ENCODE measurements at places on chromosomes 2 and 18.

DNA sequence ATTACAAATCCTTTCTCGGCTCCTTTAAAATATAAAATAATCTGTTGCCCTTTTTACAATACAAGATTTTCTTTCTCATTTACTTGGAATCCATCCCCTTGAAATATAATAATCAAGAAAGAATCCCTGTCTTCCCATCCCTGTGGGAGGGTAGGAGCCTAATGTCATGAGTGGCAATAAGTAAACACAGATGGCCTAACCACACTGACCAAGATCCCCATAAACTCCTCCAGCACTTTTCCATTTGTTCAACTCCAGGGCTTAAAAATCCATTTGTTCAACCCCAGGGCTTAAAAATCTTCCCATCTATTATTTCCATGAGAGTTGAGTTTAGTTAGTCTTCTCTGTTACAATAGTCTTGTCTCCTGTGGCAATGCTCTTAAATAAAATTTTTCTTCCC lies 297.6 kb downstream of the CDH7 start:
- no peak for DNase-seq

- DNase-seq = no peak
These were observed 19.1 kb upstream of the KANSL1L start for GRCh38 chr2:210190345-210190744.

DNA sequence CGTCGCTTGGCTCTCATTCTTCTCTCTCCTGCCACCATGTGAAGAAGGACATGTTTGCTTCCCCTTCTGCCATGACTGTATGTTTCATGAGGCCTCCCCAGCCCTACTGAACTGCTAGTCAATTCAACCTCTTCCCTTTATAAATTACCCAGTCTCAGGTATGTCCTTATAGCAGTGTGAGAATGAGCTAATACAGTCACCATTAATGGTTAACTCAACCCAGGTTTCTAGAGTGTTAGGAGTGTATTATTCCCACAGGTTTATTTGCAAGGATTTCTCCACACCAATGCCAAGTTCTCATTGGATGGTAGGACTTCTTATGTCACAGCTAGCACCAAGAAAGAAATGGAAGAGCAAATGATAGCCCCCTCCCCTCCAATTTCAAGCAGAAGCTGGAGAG lies 71.9 kb downstream of the DYNAP start:
- DNase-seq = no peak

DNA sequence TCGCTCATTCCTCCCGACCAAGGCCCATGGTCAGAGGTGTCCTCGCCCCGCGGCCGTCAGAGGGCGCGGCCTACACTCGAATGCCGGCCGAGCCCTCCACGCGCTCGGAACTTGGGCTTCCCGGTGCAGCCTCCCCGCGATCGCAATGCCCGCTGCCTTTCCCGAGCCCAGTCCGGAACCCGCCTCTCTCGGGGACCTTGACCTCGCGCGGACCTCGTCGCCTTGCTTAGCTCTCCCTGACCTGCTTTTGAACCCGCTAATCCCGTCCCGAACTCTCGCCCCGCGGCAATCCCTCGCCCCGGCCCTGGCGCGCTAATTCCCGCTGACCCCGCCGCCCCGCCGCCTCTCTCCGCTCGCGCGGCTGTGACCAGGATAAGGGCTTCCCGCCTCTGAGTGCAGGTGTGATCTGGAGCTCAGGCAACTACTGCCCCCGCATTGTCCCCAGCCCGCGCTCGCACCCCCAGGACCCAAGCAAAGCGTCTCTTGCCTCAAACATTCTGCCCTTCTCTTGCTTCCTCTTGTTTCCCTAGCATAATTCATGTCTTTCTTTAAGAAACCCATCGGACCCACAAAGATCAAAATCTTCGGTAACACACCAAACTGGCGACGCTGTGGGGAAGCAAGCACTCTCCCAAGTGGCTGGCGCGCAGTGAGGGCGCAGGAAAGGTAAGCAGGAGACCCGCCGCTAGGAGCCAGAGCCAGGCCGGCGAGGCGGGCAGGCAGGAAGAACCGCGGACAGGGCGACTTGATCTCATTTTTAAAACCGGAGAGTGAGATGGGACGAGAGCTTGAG lies 46.6 kb upstream of the ATP6V1B1 start:
- no peak for DNase-seq

DNA sequence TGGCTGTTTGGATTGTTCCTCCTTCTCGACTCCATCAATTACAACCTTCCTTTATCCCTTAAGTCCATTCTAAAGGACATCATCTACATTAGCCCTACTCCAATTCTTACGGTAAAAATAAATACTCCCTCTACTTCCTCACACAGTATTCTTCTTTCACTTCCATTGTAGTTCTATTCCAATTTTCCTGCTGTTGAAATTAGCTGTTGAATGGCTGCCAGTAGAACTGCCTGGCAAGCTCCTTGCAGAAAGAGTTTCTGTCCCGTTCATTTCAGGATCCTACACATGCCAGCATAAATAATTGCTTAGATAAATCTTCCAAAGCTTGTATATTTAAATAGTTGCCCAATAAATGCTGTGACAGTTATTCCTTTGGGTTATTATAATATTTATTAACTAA lies 459.3 kb upstream of the TRIB2 start:
- DNase-seq = no peak

DNA sequence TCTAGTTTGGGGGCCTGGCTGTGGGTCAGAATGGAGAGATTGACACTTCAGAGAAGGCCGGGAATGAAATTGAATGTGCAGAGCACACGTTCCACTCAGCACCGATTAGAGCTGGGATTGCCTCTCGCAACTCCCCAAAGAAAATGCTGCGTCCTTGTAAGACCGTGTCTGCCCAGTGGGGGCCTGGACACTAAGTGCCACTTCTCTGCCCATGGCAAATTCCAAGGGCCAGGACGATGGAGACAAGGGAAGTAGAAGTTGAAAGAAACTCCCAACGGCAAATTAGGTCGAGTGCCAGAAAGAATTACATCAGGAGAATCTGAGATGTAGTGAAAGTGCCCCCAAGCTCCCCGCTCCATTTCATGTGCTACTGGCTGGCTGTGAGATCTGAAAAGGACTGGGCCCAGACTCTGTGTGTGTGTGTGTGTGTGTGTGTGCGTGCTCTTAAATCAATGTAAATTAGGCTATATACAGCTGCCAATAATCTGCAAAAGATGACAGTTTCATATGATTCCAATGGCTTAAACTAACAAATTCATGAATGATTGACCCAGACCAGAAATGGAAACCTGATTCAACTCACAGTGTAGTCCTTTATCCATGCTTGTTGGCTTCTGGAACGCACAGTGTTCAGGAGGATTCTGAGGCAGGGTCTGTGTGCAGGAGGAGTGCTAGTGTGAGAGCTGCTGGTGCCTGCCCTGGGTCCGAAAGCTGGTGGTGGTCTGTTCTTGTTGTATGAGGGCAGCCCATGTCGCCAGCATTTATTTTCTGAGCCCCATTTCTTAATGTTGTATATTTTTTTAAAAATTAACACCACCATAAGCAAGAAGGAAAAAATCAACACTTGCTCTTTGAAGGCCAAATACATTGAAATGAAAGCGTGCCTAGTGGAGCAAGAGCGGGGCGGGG lies 234.3 kb downstream of the AGAP1 start:
- DNase-seq = no peak

- DNase-seq = no peak
These were observed 394.1 kb upstream of the ATP5MC3 start for GRCh38 chr2:175575346-175576258.

- DNase-seq = no peak
These were observed 47.1 kb downstream of the LONRF2 start for GRCh38 chr2:100275200-100275589.

DNA sequence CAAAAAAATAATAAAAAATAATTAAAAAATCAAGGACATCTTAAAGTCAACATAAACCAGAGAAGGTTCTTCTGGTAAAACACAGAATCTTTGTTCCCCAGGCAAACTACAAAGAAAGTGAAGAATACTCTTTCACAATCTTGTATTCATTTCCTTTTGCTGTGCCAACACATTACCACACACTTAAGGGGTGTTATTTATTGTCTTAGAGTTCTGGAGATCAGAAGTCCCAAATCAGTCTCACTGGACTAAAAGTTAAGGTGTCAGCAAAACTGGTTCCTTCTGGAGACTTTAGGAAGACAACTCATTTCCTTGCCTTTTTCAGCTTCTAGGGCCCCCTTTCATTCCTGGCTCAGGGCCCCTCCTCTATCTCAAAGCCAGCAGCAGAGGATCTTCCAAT lies 12.2 kb upstream of the CAB39 start:
- DNase-seq = no peak

DNA sequence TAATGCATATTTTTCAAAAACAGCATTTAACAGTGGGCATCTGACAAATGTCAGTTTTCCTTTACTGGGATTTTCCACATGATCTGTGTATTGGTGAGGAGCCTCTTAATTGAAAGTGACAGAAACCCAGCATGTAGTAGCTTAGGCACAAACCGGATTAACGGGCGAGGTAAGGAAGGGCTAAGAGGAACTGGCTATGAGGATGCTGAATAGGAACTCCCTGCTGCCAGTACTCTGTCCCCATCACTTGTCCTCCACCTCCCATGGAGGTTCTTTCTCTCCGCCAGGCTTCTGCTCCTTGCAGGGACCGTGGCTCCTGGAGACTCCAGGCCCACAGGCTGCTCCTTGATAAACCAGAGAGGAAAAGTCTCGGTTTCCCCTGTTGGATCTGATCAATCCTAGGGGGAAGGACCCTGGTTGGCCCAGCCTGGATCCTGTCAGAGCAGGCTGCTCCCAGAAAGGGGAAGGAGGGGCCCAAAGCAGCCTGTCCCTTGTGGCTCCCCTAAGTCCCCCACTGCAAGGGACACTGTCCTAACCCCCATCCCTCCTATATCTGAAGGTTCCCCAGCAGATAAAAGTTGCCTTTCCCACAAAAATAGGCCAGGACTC lies 10.3 kb downstream of the TEX44 start:
- no peak for DNase-seq

DNA sequence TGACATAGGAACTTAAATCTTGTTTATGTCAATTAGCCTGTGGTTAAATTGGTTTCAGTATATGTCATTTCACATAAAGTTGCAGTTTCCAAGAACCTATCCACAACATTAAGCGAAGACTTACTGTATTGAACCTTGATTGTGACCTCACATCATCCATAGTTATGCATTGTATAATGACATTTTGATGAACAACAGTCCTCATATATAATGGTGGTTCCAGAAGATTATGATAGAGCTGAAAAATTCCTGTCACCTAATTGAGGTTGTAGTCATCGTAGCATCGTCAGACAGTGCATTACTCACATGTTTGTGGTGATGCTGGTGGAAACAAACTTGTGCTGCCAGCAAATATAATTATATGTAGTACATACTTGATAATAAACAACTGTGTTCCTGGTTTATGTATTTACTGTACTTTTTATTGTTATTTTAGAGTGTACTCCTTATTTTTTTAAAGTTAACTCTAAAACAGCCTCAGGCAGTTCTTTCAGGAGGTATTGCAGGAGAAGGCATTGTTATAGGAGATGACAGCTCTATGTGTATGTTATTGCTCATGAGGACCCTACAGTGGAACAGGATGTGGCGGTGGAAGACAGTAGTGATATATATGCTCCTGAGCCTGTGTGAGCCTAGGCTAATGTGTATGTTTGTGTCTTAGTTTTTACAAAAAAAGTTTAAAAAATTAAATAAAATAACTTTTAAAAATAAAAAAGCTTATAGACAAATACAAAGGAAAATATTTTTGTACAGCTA lies 56.6 kb downstream of the UBE2E3 start:
- no peak for DNase-seq

GRCh38 chr2:241673189-241673663 lies 13.4 kb downstream of the DTYMK start:
- no peak for DNase-seq

DNA sequence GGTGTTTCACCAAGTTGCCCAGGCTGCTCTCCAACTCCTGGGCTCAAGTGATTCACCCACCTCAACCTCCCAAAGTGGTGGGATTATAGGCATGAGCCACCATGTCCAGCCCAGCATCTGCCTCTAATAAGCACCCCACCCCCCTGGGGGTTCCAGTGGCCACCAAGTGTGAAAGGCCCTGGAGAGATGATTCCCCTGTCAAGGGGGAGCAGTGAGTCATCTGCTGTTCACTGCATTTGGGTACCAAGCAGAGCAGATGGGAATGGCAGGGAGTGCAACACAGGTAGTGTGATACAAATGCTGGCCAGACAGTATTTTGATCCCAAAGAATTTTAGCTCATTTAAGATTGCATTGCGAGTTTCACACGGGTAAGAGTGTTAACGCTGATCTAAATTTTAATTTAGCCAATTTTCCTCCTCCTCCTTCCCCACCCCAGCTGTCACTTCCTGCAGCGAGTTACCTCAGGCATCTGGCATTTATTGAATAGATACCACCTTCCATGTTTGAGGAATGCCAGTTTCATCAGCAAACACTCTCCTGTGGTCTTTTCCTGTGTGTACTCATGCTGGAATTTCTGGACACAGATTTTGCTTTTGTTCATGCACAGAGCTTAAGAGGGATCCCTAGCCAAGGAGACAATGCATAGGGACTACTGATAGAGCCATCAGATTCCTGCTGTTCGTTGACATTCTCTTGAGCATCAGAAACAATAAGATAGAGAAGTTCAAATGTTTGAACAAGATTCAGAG lies 32.4 kb upstream of the NCK2 start:
- no peak for DNase-seq

DNA sequence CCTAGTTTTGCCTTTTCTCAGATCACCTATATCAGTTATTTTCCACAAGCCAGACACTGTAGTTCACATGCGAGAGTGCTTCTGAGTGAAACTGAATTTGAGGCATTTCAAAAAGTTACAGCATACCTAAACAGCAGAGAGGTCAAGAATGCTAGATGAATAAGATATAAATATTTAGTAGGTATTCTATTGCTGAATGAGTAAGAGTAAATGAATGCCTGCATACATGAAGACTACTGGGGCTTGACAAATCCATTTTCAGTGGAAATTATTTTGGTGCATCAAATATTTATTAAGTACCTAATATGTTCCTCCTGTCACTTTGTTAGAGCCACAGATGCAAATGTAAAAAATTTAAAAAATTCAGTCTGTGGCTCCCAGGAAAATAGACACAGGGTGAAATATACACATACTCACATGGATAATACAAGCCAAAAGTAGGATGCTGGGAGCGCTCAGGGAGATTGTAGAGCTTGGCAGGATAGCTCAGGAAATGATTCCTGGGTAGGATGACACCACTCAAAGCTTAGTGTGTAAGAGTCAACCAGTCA lies 27.6 kb upstream of the CDC42EP3 start:
- DNase-seq = no peak

GRCh38 chr2:154952346-154952980 lies 254.0 kb downstream of the KCNJ3 start:
- DNase-seq = no peak

DNA sequence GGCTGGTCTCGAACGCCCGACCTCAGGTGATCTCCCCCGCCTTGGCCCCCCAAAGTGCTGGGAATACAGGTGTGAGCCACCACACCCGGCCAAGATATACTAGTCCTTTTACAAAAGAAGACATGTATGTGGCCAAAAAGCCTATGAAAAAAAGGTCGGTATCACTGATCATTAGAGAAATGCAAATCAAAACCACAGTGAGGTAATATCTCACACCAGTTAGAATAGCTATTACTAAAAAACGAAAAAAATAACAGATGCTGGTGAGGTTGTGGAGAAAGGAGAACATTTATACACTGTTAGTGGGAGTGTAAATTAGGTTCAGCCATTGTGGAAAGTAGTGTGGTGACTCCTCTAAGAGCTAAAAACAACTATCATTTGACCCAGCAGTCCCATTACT lies 26.4 kb downstream of the KLHL23 start:
- DNase-seq = no peak

All from activated T-helper 1 cell treated with anti-CD3 and anti-CD28 coated beads, Interleukin-2, amount 50 U/mL, for 16 hours (primary cell).